ENCODE measurements at places on chromosomes 6 and 20.

DNA sequence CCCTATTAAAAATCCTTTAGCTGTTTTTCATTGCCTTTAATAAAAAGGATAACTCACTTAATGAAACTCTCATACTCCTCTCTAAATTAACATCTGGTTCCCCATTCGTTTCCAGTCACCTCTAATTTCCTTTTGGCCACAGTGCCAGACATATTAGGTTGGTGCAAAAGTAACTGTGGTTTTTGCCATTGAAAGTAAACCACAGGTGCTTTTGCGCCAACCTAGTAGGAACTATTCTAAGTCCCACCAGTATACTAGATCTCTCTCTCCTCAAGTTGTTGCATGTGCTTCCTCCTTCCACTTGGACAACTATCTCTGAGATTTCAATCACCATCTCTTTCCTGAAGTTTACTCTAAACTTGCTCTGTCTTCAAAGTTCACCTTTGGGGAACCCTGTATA lies 961.1 kb downstream of the TBC1D32 start:
- DNase-seq: no peak

DNA sequence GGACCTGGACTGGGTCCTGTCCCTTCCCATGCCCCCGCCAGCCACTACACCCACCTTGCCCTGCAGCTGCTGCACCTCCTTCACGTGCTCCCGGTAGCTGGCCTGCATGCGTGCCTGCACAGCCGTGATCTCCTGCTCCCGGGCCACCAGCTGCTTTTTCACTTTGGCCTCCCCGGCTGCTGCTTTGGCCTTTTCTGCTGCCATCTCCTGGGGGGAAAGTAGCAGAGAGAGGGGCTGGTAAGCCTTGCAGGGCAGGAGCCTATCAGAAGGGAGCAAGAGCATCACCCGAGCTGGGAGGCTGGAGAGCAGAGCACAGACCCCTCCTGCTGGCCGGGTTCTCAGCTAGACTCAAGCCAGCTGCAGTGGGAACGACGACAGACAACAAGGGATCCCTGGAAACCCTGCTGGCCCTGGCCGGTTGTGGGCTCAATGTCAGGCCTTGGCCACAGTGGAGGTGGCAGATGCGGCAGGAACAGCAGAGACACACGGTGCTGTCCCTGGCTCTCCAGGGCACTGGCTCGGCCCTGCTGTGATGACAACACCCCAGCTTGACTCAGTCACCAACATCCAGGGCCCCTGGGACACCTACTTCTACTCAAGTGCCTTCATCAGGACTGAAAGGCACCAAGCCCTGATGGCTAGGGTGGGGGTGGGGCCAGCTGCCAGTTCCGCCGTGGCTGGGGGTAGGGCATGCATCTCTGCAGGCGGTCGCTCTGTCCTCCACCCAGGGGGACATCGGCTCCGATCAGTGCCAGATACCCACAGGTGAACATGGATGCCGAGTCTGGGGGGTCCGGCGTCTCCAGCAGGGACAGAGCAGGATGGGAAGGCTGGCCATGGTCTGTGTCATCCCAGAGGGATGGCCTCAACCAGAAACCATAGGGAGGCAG lies 45.3 kb downstream of the RRBP1 start:
- no peak for DNase-seq

- no peak for DNase-seq
Observed at GRCh38 chr6:33081098-33081824, 5.5 kb downstream of the HLA-DPB1 start.

GRCh38 chr20:17858450-17859001 lies 110.1 kb downstream of the SNX5 start:
- DNase-seq: no peak

DNA sequence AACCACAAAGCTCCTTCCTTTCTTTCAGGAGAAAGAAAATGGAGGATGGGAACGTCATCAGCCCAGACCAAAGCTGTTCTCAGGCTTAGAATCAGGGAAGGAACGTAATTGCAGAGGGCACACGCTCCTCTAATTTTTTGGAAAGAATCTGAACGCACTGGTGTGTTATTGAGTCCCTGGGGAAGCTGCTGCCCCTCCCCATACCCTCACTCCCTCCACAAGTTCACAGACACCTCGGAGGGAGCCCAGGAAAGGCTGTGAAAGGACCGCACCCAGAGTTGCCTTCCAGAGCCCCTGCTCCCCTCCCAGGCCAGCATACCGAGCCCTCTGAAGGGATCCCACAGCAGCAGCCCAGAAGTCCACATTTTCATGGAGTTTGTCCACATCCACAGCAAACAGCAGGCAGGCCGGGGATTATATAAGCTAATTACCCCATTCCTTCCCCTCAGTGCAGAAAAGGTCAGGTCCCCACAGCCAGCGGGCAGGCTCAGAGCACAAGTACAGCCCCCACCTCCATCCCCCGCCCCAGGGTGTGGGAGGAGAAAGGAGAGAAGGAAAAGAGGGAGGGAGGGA lies 53.7 kb downstream of the ANKRD60 start:
- DNase-seq: no peak

DNA sequence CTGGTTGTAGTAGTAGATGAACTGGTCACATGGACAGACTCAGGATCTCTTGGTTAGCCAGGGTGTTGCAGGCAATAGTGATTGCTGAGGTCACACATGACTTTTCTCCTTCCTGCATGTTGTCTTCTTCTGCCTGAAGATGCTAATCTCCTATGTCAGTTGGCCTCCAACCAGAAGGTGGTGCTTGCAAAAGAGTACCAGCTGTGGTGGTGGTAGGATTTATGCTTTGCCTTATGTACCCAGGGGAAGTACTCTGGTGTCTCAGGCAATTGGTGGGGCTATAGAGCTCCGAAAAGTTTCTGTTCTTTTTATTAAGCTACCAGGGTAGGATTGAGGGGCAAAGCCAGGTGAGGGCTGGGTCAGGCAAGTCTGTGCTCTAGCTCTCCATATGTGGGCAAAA lies 98.5 kb downstream of the CARMIL1 start:
- no peak for DNase-seq

DNA sequence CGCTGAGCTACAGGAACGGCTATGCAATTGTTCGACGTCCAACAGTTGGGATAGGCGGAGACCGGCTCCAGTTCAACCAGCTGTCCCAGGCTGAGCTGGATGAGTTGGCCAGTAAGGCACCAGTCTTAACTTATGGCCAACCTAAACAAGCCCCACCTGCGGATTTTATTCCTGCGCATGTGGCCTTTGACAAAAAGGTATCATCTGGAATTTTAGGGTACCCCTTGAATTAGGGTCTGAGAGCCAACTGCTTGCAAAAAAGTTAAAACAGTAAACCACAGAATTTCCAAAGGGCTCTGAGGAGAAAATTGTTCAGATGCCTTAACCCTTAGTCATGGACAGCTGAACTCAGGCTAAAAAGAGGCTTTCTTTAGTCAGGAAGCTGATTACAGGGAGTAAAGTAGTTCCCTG lies 3.8 kb downstream of the EFHC1 start:
- no peak for DNase-seq

DNA sequence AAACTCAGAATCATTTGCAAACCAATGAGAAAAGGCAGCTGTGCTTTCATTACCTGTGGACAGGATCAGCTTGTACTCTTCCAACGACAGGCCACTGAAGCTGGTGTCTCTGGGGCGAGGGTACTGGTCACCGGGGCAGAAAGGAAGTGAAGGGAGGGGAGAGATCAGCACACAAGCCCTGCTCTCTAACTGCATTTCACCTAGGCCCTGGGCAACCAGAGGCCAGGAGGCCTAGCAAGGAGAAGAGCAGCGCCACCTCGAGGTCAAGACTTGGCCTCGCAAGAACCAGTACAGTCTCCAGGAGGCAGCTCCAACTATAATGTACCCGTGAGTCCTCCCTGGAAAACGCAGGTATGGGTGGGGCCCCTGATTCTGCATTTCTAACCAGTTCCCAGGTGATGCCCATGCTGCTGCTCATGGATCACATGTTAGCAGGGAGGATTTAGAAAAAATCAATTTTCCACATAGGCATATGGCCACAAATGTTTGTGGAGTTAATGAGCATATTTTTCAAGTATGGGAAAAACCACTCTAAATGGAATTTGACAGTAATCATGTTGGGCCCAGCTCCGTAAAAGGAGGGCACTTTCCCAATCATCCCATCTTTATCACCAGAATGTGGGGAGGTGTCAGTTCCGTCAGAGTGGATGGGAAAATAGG lies 11.0 kb downstream of the UQCC2 start:
- peak; percentile 76 for DNase-seq

DNA sequence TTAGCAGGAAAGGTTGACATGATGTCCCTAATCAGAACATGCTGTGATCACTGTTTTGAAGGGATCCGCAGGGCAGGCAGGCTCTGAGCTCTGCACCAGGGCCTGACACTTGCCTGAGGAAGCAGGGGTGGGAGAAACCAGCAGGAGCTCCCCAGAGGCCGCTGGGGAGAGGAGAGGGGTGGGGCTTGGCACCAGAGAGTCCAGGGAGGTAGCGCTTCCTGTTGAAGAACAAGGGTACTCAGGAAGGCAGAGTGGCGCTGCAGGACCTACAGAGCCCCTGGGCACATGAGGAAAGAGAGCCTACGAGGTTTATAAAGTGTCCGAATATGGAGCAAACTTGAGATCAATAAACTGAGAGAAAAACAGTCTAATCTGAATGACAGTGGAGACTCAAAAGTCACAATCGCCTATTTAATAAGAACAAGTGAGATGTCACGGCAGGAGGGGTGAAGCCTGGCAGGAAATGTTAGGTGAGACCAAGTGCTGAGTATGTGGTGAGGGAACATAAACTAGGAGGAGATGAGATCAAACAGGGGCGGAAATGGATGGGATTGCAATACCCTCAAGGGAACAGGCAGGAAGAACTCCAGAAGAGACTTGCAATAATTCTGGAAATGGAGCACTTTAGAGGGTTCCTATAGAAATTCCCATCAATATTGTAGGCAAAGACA lies 5.8 kb upstream of the TBXT start:
- DNase-seq: no peak

GRCh38 chr20:17909869-17910321 lies 58.7 kb downstream of the SNX5 start:
- DNase-seq: no peak

DNA sequence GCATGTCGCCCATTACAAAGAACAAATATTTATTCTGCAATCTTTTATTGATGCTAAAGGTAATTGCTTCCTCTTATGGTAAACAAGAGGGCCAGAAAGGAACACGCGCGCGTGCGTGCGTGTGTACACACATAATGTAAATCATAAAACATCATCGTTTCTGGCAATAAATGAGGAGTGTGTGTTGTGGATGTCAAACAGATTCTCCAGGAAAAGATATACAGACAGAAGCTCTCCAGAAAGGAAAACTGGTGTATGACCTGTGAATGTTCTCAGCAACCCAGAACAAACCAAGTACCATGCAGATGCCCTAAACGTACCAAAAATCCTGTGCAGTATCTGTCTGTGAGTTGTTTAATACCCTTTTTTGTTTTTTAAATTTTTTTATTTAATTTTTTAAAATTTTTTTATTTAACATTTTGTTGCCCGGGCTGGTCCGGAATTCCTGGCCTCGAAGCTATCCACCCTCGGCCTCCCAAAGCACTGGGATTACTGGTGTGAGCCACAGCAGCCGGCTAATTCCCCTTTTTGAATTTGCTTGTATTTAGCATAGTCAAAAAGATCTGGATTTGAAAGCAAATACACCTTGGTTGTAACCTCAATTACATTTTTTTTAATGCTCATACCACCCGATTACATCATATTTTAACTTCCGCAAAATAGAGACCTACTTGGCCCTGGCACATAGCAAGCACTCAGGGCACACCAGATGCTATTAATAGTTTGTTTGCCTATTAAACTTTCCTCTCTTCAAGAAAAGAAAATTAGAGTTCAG lies 909 bp upstream of the NUDT3 start:
- DNase-seq: no peak

DNA sequence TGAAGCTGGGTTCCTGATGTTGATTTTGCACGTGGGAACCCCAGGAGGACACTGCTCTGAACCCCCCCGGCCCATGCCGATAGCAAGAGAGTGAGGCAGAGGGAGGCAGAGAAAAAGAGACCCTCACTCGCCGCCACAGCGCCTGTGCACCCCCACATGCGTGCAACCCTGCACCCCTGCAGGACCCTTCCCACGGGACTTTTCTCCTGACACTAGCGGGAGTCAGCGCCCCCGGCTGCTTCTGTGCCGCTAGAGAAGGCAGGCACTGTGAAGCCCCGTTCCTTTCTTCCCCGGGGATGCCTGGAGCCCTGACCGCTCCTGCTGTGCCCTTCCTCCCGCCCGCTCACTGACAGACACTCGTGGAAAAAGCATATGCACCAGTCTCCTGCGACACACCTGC lies 67.4 kb downstream of the GMPR start:
- no peak for DNase-seq

DNA sequence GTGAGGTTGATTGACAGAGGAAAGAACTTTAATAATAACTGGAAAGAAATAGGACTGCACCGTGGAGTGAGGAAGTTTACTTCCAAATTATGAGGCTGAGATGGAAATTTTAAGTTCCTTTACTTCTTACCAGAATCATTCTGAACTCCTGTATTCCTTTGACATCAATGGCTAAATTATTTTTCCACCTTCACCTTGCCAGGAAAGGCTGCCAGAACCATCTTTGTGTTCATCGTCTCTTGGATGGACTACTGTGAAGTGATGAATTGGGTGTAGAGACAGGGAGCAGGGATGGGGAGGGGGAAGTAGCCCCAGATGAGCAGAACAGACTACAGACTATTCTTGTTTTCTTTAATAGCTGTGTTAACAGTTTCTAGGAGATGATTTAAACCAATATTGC lies 102.1 kb upstream of the CEP162 start:
- DNase-seq: no peak

- no peak for DNase-seq
Observed at GRCh38 chr6:6826095-6826901, 237.8 kb downstream of the LY86 start.

DNA sequence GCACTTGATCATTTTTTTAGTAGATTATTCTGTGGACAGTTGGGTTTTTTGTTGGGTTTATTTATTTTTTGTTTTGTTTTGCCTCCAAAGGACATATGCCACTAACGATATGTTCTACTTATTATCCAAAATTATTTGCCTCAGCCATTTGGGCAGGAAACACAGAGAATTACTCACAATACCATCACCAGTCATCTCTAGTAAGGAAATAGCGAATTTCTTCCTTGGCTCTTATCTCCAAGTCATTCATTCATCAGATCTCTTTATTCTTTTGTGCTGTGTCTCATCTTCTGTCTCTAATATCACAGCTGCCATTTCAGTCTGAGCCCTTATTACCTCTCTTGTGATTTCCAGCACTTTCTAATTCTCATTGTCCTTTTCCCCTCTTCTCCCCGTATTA lies 130.4 kb upstream of the SMLR1 start:
- DNase-seq: no peak

DNA sequence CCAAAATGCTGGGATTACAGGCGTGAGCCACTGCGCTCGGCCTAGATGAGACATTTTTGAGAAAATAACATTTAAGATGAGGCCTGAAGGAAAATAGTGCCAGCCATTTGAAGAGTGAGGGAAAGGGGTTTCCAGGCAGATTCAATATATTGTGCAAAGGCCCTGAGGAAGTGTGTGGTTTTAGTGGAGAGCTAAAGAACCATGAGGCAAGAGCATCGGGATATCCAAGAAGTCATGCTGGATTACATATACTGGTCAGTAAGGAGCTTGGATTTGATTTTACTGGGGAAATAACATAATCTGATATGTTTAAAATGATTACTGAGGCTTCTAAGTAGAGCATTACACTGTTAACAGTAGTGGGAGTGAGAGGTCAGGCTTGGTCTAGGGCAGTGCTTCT lies 47.0 kb downstream of the CARMIL1 start:
- DNase-seq: no peak

GRCh38 chr6:26270903-26271667 lies 93.9 kb upstream of the BTN3A2 start:
- peak; percentile 93 for DNase-seq

- no peak for DNase-seq
Observed at GRCh38 chr6:158905277-158905676, 86.1 kb upstream of the EZR start.

- DNase-seq: no peak
Observed at GRCh38 chr6:105485456-105485855, 82.6 kb upstream of the PREP start.

- DNase-seq: no peak
Observed at GRCh38 chr6:99178168-99178567, 171.3 kb downstream of the FAXC start.
